NCI-H1092 treated with DMSO at 0.1 percent for 48 hours (cell line): ENCODE measurements at places on chromosomes 3 and 15.

- DNase-seq: no peak
Observed at GRCh38 chr3:185760550-185760949, 64.3 kb downstream of the IGF2BP2 start.

GRCh38 chr3:111539351-111540331 lies 2.4 kb upstream of the CD96 start:
- no peak for DNase-seq

GRCh38 chr15:51267051-51267702 lies 71.2 kb downstream of the CYP19A1 start:
- DNase-seq: peak; percentile 6

- no peak for DNase-seq
Observed at GRCh38 chr15:68640791-68641331, 62.1 kb downstream of the CORO2B start.

GRCh38 chr3:17664923-17665322 lies 77.5 kb downstream of the TBC1D5 start:
- DNase-seq: no peak

- no peak for DNase-seq
Observed at GRCh38 chr3:133447750-133448477, 48.1 kb downstream of the BFSP2 start.

- no peak for DNase-seq
Observed at GRCh38 chr15:50138391-50138790, 19.4 kb upstream of the ATP8B4 start.

- no peak for DNase-seq
Observed at GRCh38 chr3:85560088-85560785, 601.4 kb downstream of the CADM2 start.

DNA sequence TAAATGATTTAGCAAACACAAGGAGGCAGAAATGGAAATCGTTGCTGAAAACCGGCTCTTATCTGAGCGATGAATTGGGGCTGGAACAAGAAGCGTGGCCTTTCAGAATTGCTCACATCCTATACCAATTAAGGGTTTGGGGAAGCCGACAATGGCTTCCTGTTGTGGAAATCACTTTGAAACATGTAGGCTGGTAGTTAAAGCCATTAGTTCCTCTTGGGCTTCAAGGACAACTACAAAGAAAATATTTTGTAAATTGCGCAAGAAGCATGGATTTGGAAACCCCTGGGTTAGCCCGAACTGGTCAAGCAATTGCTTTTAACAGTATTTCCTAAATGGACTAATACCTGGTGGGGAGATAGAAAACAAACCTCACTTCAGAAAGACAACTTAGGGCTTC lies 182.4 kb downstream of the ADAMTS9 start:
- DNase-seq: no peak

GRCh38 chr3:71310359-71310979 lies 273.1 kb downstream of the FOXP1 start:
- no peak for DNase-seq

GRCh38 chr3:197942956-197943556 lies 6.9 kb upstream of the RPL35A start:
- peak; percentile 20 for DNase-seq

DNA sequence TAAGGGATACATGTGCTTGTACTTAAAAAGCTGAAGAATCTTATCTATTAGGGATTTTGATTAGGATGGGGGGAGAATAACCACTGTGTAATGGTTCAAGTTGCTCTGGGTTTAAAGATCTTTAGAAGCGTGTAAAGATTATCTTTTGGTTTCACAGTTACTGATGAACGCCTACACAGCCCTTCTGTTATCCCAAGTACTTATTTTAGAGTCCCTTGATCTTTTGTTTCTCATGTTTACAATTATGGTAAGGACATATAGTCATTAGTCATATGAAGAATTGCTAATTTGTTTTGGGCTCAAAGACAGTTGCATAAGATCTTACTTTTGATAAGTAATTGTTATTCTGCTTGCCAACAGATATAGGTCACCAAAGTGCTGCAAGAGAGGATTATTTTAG lies 160.1 kb downstream of the PLCL2 start:
- no peak for DNase-seq

GRCh38 chr15:100434038-100434437 lies 92.3 kb upstream of the ADAMTS17 start:
- DNase-seq: no peak

- no peak for DNase-seq
Observed at GRCh38 chr3:197306374-197307086, 8.1 kb upstream of the DLG1 start.

DNA sequence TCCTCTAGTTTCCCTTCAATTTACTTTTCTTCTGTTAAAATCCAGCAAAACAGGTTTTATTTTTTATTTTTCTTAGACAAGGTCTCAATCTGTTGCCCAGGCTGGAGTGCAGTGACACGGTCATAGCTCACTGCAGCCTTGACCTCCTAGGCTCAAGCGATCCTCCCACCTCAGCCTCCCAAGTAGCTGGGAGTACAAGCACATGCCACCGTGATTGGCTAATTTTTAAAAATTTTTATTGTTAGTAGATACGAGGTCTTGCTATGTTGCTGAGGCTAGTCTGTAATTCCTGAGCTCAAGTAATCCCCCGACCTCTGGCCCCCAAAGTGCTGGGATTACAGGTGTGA lies 41.6 kb downstream of the ILDR1 start:
- DNase-seq: no peak

DNA sequence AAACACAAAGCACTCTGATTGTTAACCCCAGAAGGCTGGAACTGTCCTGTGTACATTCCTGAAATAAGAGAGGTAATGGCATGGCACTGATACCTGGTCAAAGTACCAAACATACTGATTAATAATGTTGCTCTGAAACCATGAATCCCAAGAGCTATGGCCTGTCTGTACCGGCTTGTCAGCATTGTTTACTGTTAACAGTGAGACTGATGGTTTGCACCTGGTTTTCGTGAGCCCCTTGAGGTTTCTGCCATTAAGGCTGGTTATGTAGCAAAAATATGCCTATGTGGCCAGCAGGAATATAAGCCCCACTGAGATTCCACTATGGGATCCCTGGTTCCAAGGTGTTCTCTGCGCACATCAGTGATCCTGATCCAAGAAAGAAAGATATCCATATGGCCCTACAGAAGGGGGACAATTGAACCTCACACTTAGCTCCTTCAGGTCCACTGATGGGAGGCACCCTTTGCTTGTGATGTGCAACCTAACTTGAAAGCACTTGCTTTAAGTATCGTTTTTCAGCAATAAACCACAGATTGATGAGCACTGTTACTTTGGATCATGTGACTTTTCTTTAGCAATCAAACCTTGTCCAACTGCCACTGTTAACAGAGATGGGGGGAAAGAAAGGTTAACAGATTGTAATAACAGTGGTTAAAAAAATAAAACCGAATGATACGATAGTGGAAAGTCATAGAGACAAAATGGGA lies 65.2 kb downstream of the TBL1XR1 start:
- DNase-seq: no peak

DNA sequence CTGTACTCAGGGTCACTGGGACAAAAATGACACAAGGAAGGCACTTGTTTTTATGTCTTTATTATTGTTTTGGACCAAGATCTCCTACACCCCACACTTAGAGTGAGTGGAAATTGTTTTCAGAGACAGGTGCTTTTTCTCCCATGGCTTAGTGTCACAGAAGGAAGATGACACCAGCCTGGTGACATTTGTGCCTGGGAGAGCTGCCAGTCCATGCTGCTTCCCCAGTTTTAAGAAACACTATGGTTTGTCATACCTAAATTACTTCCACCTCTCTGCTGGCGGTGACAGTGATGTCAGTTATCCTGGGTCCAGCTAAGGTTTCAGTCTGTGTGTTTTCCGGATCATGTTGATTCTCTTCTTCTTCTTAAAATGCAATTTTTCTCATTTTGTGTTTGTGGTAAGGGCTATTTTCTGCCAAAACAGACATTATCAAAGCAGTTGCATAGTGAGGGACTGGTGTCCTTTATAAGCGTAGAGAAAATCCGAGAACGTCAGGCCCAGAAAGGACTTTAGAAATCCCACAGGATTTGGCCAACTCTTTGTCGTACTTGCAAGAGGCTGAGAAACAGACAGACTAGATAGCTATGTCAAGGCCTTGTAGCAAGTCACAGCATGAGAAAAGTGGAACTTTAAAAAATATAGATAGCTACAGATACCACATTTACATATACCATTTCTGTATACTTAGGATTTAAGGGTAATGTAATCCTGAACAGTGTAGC lies 149.5 kb downstream of the TP63 start:
- no peak for DNase-seq

DNA sequence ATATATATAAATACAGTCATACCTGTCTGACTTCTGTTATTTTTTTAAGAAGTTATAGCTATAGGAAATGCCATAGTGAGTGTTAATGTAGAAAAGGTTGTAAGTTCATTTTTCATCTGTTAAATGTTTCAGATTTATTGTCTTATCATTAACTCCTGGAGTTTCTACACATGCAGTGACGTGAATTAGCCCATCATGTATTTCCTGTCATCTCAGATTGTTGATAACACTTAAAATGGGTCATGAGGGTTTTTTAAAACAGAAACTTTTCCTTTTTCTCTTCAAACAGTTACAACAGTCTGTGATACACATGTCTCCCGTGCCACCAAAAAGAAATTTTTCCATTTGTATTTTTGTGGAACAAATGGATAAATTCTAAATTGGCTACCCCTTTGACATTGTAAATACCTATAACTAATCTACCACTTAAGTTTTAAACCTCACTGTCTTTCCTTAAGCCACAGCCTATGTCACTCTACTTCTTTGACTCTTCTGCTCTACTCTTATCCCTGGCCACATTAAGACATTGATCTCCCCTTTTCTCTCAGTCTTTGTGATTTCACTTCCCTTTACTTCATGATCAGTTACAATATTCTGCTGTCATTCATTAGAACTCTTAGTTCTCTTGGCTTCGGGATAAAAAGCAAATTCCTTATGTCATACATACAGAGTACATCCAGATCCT lies 89.1 kb downstream of the NEO1 start:
- DNase-seq: no peak

GRCh38 chr15:67835297-67836133 lies 4.3 kb downstream of the RNU6-1 start:
- no peak for DNase-seq

GRCh38 chr3:13245615-13245978 lies 172.4 kb upstream of the IQSEC1 start:
- no peak for DNase-seq

- no peak for DNase-seq
Observed at GRCh38 chr3:162764808-162765071, 1268.1 kb downstream of the OTOL1 start.

DNA sequence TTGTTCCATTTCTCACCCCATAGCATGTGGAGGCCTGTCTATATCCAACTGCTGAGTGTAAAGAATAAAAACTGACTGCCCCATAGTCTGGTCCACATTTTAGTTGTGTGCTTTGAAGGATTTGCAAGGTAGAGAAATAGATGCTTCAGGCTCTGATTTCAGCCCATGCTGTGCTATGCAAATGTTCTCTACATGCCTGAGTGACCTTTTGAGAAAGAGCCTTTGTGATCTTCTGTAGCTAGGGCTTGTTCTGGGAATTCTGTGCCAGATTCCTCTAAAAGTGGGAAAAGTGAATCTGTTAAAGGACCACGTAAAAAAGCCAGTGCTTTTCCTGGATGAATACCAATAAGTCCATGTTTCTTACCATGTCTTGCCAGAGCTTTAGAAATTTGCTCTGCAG lies 5.2 kb downstream of the KCTD6 start:
- DNase-seq: peak; percentile 23

DNA sequence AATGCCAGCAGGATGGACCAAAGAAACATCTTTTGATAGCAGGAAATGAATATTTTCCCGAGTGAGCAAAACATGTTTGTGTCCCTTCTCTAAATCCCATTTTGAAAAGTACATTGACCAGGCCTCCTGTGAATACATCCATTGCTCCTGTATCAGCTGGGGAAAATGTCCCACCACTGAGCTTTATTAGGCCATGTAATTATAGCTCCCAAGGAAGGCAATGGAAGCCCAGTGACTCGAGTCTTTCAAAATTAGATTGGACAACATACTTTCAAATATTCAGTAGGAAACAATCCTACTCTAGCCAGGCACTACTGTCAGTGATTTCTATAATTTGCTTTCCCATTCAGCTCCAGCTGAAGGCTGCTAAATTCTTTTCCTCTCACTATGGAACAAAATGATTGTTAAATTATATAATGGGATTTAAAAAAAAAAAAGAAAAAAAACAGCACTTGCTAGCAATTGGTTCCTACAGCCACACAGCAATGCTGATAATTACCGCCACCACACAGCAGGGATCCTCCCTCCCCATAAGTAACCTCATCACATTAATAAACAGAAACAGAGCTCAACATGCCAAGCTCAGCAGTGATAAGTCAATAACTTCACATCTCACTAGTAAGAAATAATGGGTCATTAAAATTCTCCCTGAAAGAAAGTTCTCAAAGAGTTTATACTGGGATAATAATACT lies 172.4 kb upstream of the SLC2A2 start:
- no peak for DNase-seq

GRCh38 chr3:99114565-99115291 lies 213.2 kb upstream of the DCBLD2 start:
- no peak for DNase-seq

DNA sequence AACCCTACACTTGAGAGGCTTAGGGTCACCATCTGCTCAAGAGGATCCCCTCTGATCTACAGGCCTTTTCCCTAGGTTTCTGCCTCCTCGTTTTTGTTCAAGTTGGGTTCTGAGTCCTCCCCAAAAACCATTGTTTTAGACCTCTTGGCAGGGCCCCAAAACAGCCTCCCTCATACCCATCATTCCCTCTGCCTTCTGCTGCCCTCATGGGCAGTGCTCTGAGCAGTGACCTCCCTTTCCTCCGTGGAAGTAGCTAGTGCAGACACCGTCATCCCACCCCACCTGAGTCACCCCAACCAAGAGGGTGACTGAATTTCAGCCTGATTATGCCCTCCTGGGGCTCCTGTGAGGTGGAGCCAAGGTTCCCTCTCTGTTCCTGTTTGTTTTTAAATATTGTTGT lies 92.0 kb downstream of the RBPMS2 start:
- DNase-seq: no peak

DNA sequence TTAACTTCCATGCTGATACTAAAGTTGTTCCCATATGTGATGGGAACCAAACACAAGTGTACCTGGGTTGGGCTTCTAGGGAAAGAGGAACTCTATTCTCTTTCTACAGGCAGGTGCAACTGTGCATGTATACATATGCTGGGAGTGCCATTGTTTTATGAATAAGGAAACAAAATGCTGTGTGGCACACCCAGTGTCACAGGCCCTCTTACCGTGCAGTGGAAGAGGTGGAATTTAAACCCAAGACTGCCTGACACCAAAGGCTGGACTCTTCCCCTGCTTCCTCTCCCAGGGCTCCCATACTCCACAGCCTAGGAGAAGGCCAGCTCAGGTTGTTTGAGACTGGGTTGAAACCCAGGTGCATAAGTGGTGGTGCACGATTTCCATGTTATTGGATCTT lies 1.9 kb upstream of the FETUB start:
- no peak for DNase-seq
